ENCODE measurements at places on chromosomes 12 and 14. TPM values are rescaled to one million over a fixed set of nuclear protein-coding genes. Genes with fewer than 3 reads are reported as not detected.

The LYZ gene
- total RNA-seq: not detected

The CLEC14A gene
- 540 TPM for total RNA-seq

The ESRRB gene
- not detected for total RNA-seq

The MAP1LC3B2 gene
- total RNA-seq: 0.32 TPM

The PTHLH gene
- 0.97 TPM for total RNA-seq

The SERPINA4 gene
- total RNA-seq: not detected

The DUSP6 gene
- total RNA-seq: 503 TPM

The PIK3C2G gene
- not detected for total RNA-seq

The CIROP gene
- not detected for total RNA-seq

The DEPDC4 gene
- total RNA-seq: 0.32 TPM

The TAS2R20 gene
- 2.4 TPM for total RNA-seq

The DDX11 gene
- total RNA-seq: 30.4 TPM

The TPPP2 gene
- total RNA-seq: not detected

The NKX2-8 gene
- total RNA-seq: not detected

The C14orf132 gene
- 3.6 TPM for total RNA-seq

The TRHDE gene
- 3.8 TPM for total RNA-seq

The ANKRD33 gene
- total RNA-seq: 0.32 TPM

The TRIAP1 gene
- total RNA-seq: 56.4 TPM

The PGF gene
- 378 TPM for total RNA-seq

The WNT5B gene
- 0.46 TPM for total RNA-seq

The GPD1 gene
- total RNA-seq: not detected

The ZNF10 gene
- 3.2 TPM for total RNA-seq

The CAPZA3 gene
- not detected for total RNA-seq

The TAS2R19 gene
- 4.0 TPM for total RNA-seq

The PTPRB gene
- total RNA-seq: 92.9 TPM

The LALBA gene
- not detected for total RNA-seq

The OR6C74 gene
- total RNA-seq: not detected

The KRT75 gene
- 2.6 TPM for total RNA-seq

The OR4K17 gene
- total RNA-seq: not detected

The BATF gene
- not detected for total RNA-seq

The PLEKHD1 gene
- under 0.01 TPM for total RNA-seq

The OTX2 gene
- total RNA-seq: not detected

The LRRK2 gene
- total RNA-seq: 3.8 TPM

The TAS2R10 gene
- total RNA-seq: 0.97 TPM

The COQ6 gene
- total RNA-seq: 18.8 TPM

The DHRS2 gene
- total RNA-seq: not detected

The DNAI7 gene
- total RNA-seq: not detected

The GNB3 gene
- total RNA-seq: 0.65 TPM

The PLCZ1 gene
- under 0.01 TPM for total RNA-seq

The NKX2-1 gene
- not detected for total RNA-seq

The FAM186B gene
- total RNA-seq: 0.32 TPM

The RASSF8 gene
- 85.7 TPM for total RNA-seq

The ANKS1B gene
- total RNA-seq: not detected

The PPP4R4 gene
- under 0.01 TPM for total RNA-seq
